ENCODE measurements at places on chromosomes 3 and 15.

- no peak for DNase-seq
Measured at GRCh38 chr3:186930143-186930640, at the start of gene ST6GAL1. Gene ST6GAL1 (plus strand): TSS chr3:186930526. CDS start chr3:187042704, 112,178 bp downstream.

- DNase-seq: no peak
Measured at GRCh38 chr15:39393575-39394335, 187.1 kb upstream of the THBS1 start.

DNA sequence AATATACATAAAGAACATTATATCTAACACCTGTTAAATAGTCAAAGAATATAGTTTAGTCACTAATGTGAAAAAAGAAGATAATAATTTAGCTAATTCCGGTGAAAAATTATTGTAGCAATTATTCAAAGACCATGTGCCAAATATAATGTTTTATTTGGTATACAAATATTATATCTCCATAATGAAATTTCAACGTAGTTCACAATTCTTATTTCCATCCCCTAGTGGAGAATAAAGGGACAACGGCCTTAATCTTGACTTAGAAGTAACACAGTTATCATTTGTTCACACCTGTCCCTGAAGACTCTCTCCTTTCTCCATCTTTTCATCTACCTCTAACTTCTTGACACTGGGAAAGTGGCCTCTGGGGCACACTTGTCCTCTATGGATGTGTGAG is 213.4 kb downstream of the ERC2 start:
- no peak for DNase-seq

- DNase-seq: no peak
Measured at GRCh38 chr3:94004301-94004910, 24.0 kb downstream of the STX19 start.

- no peak for DNase-seq
Measured at GRCh38 chr3:64815195-64815631, 127.4 kb upstream of the ADAMTS9 start.

DNA sequence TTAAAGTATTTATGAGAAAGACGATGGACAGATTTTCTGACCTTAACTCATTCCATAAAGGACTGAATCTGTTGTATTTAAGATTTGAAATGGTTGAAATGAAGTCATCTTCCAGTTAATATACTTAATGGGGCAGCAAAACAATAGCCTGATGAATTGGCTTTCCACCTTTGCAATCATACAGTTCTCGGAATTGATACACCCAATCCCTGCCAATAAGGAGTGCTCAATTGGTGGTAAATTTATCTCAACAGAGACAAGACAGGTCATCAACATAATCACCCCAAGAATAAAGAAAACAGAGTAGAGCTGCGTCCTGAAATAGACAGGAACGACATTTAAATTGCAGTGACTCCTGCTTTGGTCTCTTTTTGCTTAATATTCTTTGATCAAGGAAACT is 11.2 kb downstream of the ANXA2 start:
- DNase-seq: no peak

- no peak for DNase-seq
Measured at GRCh38 chr3:11322931-11323330, 50.7 kb downstream of the ATG7 start.
